T-helper 9 cell (primary cell): ENCODE measurements at places on chromosomes 7 and 10.
A peak's percentile ranks its signal among the peaks of the same experiment; 100 is the strongest.

GRCh38 chr10:24444337-24444736 is 235.4 kb downstream of the KIAA1217 start:
- no peak for DNase-seq

GRCh38 chr7:151705636-151706276 is 171.2 kb downstream of the PRKAG2 start:
- no peak for DNase-seq

GRCh38 chr7:139159900-139160675 is 50.6 kb upstream of the ZC3HAV1 start:
- DNase-seq: no peak

DNA sequence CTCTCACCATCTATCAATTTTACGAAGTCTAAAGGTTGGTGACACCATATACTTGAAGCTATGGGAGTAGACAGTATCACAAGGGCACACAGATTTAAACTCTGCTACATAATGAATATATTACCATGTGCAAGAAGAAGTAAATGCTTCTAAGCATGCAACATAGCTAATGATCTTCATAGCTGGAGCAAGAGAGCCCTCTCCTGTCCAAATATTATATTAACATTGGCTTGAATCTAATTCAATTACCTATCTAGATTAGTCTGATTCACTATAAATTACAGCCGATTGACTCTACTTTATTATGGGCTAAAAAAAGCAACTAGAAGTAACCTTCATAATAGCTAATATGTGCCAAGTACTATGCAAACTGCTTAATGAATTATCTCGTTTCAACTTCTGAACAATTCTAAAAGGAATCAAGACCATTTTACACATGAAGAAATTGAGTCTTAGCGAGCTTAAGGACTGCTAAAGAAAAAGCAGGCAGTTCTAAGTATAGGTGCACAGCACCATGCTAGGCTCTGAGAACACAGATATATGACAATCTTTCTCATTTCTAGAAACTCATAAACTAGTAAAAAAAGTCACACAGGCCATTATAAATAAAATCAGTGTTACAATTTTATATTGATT is 21.9 kb downstream of the FRA10AC1 start:
- no peak for DNase-seq

DNA sequence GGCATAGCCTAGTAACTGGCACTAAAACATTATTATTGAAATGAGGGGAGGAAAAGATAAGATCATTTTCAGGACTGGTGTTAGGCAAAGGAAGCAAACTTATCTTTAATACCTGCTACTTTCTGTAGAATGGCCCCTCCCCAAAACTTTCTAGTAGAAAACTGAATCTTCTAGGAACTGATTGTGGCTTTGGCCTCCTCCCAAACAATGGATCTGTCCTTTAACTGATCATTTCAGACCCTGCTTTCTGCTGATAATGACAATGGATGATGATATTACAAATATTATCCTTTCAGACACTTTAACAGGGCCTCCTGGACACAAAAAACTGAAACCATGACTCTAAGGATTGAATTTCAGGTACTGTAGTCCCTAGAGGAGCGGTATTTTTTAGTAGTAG is 55.1 kb downstream of the EZH2 start:
- no peak for DNase-seq

- no peak for DNase-seq
Measured at GRCh38 chr7:144384071-144384470, 19.4 kb downstream of the NOBOX start.

GRCh38 chr10:21473541-21473940 is 51.9 kb downstream of the SKIDA1 start:
- no peak for DNase-seq

GRCh38 chr10:30392564-30392990 is 41.4 kb upstream of the MAP3K8 start:
- DNase-seq: peak; percentile 66

DNA sequence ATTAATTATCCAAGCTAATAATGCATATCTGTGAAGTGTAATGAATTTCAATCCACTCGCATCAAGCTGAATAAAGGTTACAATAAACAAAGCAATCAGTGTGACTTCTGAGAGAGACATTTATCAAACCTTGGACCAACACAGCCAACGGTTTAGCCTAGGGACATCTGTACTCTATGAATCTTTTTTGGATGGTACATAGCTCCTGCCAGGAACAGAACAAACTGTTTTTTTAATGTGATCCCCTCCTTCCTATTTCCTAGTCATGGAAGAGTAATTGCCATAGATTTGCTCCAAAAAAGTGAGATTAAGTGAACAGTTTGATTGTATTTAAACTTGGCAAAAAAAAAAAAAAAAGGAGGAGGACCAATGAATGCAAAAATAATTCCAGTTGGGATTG is 11.2 kb upstream of the NRCAM start:
- DNase-seq: no peak
